Caco-2 (cell line): ENCODE measurements at places on chromosomes 2 and 18. TPM values are rescaled to one million over a fixed set of nuclear protein-coding genes. Genes with fewer than 3 reads are reported as not detected.

GRCh38 chr2:194495046-194495445, 1162.0 kb upstream of the SLC39A10 start:
- H3K36me3 ChIP-seq, result no peaks in the 10 kb centered on the region
- no peak overlapping the region for H3K27ac ChIP-seq
- no peak overlapping the region for H3K4me3 ChIP-seq
- H3K4me1 ChIP-seq, result no peaks in the 10 kb centered on the region
- DNase-seq, result no peak

- H3K27me3 ChIP-seq, result no peaks in the 10 kb centered on the region; the same call in 1 of the 2 replicates
- no peaks in the 10 kb centered on the region for H3K36me3 ChIP-seq
- no peak for DNase-seq
Measured at GRCh38 chr2:19873014-19873413, 28.8 kb downstream of the TTC32 start.

DNA sequence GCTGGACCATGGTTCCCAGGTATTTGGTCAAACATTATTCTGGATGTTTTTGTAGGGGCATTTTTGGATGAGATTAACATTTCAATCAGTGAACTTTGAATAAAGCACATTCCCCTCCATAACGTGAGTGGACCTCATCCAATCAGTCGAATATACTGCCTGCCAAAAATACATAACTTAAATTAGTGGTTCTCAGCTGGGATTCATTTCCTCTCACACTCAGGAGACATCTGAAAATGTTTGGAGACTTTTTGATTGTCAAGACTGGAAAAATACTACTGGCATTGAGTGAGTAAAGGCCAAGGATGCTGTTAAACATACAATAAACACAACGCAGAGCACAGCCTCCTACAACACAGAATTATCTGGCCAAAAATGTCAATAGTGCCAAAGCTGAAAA, 198.2 kb downstream of the MYO1B start:
- no peaks in the 10 kb centered on the region for H3K27me3 ChIP-seq
- no peak for DNase-seq
- H3K4me1 ChIP-seq, result peaks cover 20% of the 10 kb centered on the region
- no peak overlapping the region for H3K4me3 ChIP-seq

GRCh38 chr2:37068686-37069085, 15.5 kb downstream of the HEATR5B start:
- no peaks in the 10 kb centered on the region for H3K36me3 ChIP-seq
- H3K4me1 ChIP-seq, result no peaks in the 10 kb centered on the region
- H3K27ac ChIP-seq, result no peak overlapping the region
- DNase-seq, result no peak

- H3K27ac ChIP-seq, result no peak overlapping the region
- H3K36me3 ChIP-seq, result no peaks in the 10 kb centered on the region
- no peaks in the 10 kb centered on the region for H3K4me1 ChIP-seq
- DNase-seq, result no peak
- no peak overlapping the region for H3K4me3 ChIP-seq
Measured at GRCh38 chr2:100412881-100413321, 4.6 kb downstream of the CHST10 start.

GRCh38 chr18:77567205-77567604, 317.6 kb downstream of the GALR1 start:
- DNase-seq, result no peak
- no peak overlapping the region for H3K4me3 ChIP-seq
- no peaks in the 10 kb centered on the region for H3K36me3 ChIP-seq
- H3K4me1 ChIP-seq, result no peaks in the 10 kb centered on the region

- no peak overlapping the region for H3K27ac ChIP-seq
- no peak for DNase-seq
- no peak overlapping the region for H3K4me3 ChIP-seq
- no peaks in the 10 kb centered on the region for H3K4me1 ChIP-seq
Measured at GRCh38 chr2:170670651-170671050, 44.5 kb upstream of the SP5 start.

DNA sequence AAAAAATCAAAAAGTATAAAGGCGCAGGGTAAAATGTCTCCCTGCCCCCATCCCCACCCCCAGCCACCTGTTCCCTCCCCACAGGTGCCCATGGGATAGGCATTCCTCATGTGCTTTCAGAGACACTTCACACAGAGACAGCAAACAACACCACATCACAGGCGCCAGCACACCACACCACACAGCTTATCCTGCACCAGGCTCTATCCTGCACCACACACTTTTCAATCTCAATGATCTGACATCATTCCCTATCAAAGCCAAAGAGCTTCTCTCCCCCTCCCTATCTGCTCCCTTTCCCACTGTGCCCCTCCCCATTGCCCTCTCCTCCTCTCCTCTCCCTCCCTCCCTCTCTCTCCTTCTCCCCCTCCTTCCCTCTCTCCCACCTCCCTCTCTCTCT, 15.5 kb downstream of the FAM178B start:
- H3K36me3 ChIP-seq, result no peaks in the 10 kb centered on the region
- no peaks in the 10 kb centered on the region for H3K4me1 ChIP-seq
- H3K27me3 ChIP-seq, result no peaks in the 10 kb centered on the region; the same call in 1 of the 2 replicates
- H3K27ac ChIP-seq, result no peak overlapping the region
- no peak for DNase-seq

DNA sequence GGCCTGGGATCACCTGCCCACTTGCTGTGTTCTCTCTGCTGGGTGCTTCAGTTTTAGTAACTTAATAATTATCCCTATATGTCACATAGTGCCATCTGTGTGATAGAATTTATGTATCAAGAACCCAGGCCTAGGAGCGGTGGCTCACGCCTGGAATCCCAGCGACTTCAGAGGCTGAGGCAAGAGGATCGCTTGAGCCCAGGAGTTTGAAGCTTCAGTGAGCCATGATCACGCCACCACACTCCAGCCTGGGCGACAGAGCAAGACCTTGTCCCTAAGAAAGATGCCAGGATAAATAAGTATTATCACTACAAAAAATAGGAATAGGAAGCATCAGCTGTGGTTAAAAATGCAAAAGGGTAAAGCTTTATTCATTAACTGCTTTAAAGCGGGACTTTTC, 240.8 kb downstream of the FAM210A start:
- H3K27me3 ChIP-seq, result no peaks in the 10 kb centered on the region
- no peaks in the 10 kb centered on the region for H3K4me1 ChIP-seq
- no peak overlapping the region for H3K27ac ChIP-seq
- no peaks in the 10 kb centered on the region for H3K36me3 ChIP-seq

GRCh38 chr2:159873258-159873657, 75.2 kb upstream of the CD302 start:
- H3K4me1 ChIP-seq, result no peaks in the 10 kb centered on the region
- H3K27ac ChIP-seq, result no peak overlapping the region
- no peaks in the 10 kb centered on the region for H3K27me3 ChIP-seq

DNA sequence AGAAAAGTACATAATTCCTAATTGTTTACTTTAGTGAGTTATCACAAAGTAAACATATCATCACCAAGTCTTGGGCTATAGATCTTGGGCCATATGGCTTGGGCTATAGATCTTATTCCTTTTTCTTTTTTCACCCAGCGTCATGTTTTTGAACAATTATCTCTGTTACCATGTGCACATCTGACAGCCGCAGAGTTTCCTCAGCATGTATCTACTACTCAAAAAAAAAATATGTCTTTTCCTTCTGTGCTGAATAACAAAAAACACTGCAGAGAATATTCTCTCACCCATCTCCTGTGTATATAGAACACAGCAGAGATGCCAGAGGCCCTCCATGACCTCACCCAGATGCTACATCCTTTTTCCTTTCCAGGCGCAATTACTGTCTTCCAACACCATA, 76.2 kb upstream of the MYO3B start:
- no peaks in the 10 kb centered on the region for H3K36me3 ChIP-seq
- H3K4me3 ChIP-seq, result no peak overlapping the region
- H3K27ac ChIP-seq, result no peak overlapping the region
- DNase-seq, result no peak
- no peaks in the 10 kb centered on the region for H3K4me1 ChIP-seq

DNA sequence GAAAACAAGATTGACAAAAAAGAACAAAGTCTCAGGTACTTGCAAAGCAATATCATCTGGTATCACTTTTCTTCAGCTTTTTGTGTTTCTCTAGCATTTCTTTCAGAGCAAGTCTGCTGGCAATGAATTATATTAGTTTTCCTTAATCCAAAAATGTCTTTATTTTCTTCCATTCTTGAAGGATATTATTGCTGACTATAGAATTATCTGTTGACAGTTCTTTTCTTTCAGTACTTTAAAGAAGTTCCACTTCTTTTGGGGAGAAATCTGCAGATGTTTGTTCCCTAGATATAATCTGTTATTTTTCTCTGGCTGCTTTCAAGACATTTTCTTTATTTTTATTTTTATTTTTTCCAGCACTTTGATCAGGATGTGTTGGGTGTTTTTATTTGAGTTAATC, 161.8 kb upstream of the SPRED2 start:
- no peaks in the 10 kb centered on the region for H3K27me3 ChIP-seq
- H3K27ac ChIP-seq, result no peak overlapping the region
- H3K36me3 ChIP-seq, result no peaks in the 10 kb centered on the region
- no peak for DNase-seq
- H3K4me3 ChIP-seq, result no peak overlapping the region

- no peaks in the 10 kb centered on the region for H3K36me3 ChIP-seq
- no peak for DNase-seq
- peaks cover 6% of the 10 kb centered on the region for H3K4me1 ChIP-seq
- H3K27me3 ChIP-seq, result no peaks in the 10 kb centered on the region
- no peak overlapping the region for H3K27ac ChIP-seq
Measured at GRCh38 chr18:10299643-10300042, 154.8 kb upstream of the APCDD1 start.

- 0 out of 2 replicates have a peak, but pooled peaks cover 1% of the 10 kb centered on the region for H3K27me3 ChIP-seq
- H3K27ac ChIP-seq, result no peak overlapping the region
- no peak overlapping the region for H3K4me3 ChIP-seq
- H3K36me3 ChIP-seq, result no peaks in the 10 kb centered on the region
- H3K4me1 ChIP-seq, result no peaks in the 10 kb centered on the region
Measured at GRCh38 chr2:99886418-99886817, 256.0 kb downstream of the AFF3 start.

GRCh38 chr2:239274391-239275043, 126.3 kb downstream of the HDAC4 start:
- H3K4me3 ChIP-seq, result no peak overlapping the region
- DNase-seq, result no peak
- H3K27me3 ChIP-seq, result no peaks in the 10 kb centered on the region
- no peak overlapping the region for H3K27ac ChIP-seq

DNA sequence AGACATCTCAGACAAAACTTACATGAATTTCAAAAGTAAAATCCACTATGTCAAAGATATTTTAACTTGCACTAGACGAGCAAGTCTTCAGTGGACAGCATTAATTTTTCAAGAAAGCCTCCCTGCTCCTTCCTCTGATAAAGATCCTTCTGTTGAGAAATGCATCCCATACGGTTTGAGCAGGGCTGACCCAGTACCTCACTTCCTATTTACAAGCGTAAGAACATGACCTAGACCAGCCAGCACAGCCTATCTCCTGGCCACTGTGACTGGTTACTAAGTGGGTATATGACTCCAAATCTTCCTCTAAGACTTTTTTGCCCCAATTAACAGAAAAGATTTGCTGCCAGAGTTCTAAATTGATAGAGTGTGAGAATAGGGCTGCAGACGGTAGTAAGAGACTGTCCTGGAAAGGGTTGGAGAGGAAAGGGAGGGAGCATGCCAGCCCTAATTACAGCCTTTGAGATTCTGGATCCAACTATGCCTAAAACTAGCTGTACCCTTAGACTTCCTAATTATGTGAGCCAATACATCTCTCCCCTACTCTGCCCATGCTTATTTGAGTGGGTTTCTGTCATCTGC, 108.4 kb downstream of the PRELID3A start:
- H3K36me3 ChIP-seq, result no peaks in the 10 kb centered on the region
- no peaks in the 10 kb centered on the region for H3K27me3 ChIP-seq
- no peak for DNase-seq
- H3K27ac ChIP-seq, result no peak overlapping the region
- no peak overlapping the region for H3K4me3 ChIP-seq

GRCh38 chr2:220129391-220129790, 502.0 kb downstream of the SLC4A3 start:
- DNase-seq, result no peak
- no peaks in the 10 kb centered on the region; the same call in 1 of the 2 replicates for H3K4me1 ChIP-seq
- H3K36me3 ChIP-seq, result no peaks in the 10 kb centered on the region
- no peak overlapping the region for H3K27ac ChIP-seq
- H3K4me3 ChIP-seq, result no peak overlapping the region

GRCh38 chr2:202072737-202073401, at the start of gene KIAA2012:
TSS of gene KIAA2012 (plus strand) at chr2:202073255. CDS start at chr2:202073628, 373 bp downstream.
- no peaks in the 10 kb centered on the region for H3K36me3 ChIP-seq
- no peak for DNase-seq
- H3K4me3 ChIP-seq, result no peak within 1 kb of the TSS
- H3K27me3 ChIP-seq, result no peaks in the 10 kb centered on the region
- H3K4me1 ChIP-seq, result no peaks in the 10 kb centered on the region

GRCh38 chr2:199738727-199739412, 112.1 kb downstream of the FTCDNL1 start:
- H3K4me3 ChIP-seq, result no peak overlapping the region
- H3K36me3 ChIP-seq, result no peaks in the 10 kb centered on the region; the same call in 1 of the 2 replicates
- no peak for DNase-seq
- H3K27ac ChIP-seq, result peak overlapping the region; percentile 48
- H3K27me3 ChIP-seq, result no peaks in the 10 kb centered on the region

GRCh38 chr2:74851191-74851566, 17.3 kb downstream of the HK2 start:
- H3K4me1 ChIP-seq, result peaks cover 51% of the 10 kb centered on the region
- no peak overlapping the region for H3K4me3 ChIP-seq
- H3K27me3 ChIP-seq, result no peaks in the 10 kb centered on the region

DNA sequence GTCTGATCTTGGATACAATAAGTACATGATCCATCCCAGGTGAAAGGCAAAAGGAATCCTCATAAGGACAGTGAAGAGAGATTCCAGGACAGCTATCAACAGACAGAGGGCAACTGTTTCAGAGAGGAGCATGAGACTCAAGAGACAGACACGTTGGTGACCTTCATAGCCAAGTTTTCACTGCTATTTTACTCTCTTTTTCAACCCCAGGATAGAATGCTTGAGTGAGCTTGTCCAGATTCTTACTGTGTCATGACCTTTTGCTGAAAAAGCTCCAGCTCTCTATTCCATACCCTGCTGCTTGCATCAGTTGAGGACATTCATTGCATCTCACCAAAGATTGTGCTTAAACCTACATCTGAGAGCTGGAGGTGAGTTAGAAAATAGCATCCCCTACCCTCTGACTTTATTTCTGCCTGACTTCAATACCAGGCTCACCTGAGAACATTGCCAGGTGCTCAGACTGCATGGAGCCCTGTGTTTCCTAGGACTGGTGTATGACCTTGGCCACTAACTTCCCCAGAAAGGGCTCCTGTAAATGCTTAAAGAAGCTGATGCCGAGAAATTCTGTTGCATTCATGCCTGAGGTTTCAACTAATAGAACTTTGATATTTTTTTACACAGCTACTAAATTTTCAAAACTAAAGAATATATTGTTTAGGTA, 70.4 kb upstream of the TMEM17 start:
- H3K4me1 ChIP-seq, result peaks cover 78% of the 10 kb centered on the region
- no peak for DNase-seq
- no peaks in the 10 kb centered on the region; the same call in 1 of the 2 replicates for H3K36me3 ChIP-seq
- H3K27ac ChIP-seq, result peak overlapping the region; percentile 92
- H3K27me3 ChIP-seq, result no peaks in the 10 kb centered on the region

PLA2R1 gene
- total RNA-seq, result 0.26 and 0.39 TPM in 2 replicates

PRSS56 gene
- total RNA-seq, result not detected in 2 replicates

ALPG gene
- 1.9 and 2.5 TPM in 2 replicates for total RNA-seq

SOWAHC gene
- 20.3 and 21.4 TPM in 2 replicates for total RNA-seq

ARHGAP15 gene
- not detected in 2 replicates for total RNA-seq

CROCC2 gene
- total RNA-seq, result not detected in 2 replicates
